ENCODE measurements at places on chromosomes 6 and 20.
A peak's percentile ranks its signal among the peaks of the same experiment; 100 is the strongest.

GRCh38 chr6:161198176-161198575 is 75.7 kb downstream of the AGPAT4 start:
- DNase-seq: no peak

GRCh38 chr6:88263591-88263990 is 97.4 kb upstream of the CNR1 start:
- DNase-seq: no peak

DNA sequence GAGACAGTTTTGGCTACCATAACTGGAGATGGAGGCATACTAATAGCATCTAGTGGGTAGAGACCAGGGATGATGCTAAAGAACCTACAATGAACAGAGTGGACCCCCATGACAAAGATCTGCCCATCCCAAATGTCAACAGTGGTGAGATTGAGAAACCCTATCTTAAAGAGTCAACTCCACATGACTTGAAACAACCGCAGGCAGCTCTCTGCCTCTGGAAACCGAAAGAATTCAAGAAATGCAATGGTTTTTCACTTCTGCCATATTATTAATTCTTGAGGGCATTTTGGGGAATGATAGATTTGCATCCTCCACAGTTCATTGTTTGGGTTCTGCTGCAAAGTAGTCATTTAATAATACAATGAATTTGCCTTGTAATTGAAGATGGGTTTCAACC is 463.4 kb downstream of the MAFB start:
- DNase-seq: no peak

DNA sequence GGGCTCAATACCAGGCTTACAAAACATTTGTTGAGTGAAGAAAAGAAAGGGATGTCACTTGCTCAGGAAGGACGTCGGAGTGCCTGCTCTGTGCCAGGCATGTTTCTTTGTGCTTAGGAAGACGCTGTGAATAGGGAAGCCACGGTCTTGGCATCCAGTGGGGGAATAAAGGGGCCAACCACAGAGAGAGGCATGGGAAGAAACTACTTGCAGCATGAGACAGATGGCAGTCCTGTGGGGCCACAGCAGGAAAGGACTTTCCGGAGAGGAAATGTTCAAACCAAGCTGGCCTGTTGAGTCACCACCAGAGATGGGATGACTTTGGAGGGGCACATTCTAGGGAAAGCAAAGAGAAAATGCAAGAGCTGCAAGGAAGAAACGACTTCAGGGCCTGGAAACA is 173.2 kb downstream of the CDH26 start:
- DNase-seq: no peak

GRCh38 chr6:52399511-52400312 is 20.4 kb upstream of the EFHC1 start:
- no peak for DNase-seq

- no peak for DNase-seq
Observed at GRCh38 chr6:117317261-117317660, 51.9 kb downstream of the VGLL2 start.

GRCh38 chr6:159463119-159463829 is 229.8 kb downstream of the SOD2 start:
- DNase-seq: no peak

- DNase-seq: no peak
Observed at GRCh38 chr20:63703471-63703975, 4.3 kb downstream of the ARFRP1 start.

- DNase-seq: no peak
Observed at GRCh38 chr20:49420811-49421295, 61.6 kb downstream of the KCNB1 start.

GRCh38 chr6:20877008-20877937 is 343.0 kb downstream of the CDKAL1 start:
- DNase-seq: no peak

- DNase-seq: peak; percentile 62
Observed at GRCh38 chr6:106117579-106117978, 31.4 kb downstream of the PRDM1 start.

DNA sequence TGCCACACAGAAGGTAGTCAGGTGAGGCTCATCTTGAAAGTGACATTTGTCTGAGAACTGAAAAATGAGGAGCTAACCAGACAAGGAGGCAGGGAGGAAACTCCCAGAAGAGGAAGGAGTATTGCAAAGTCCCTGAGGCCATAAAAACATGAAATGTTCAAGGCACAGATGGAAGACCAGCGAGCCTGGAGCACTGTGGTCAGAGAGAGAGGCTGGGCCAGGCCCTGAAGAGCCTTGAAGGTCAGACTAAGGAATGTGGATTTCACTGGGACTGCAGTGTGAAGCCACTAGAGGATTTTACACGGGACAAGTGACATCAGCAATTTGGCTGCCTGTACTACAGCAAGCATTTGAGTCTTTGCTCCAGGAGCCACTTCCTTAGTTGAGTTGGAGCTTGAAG is 21.1 kb upstream of the TMEM181 start:
- DNase-seq: no peak

- no peak for DNase-seq
Observed at GRCh38 chr20:57210911-57211280, 55.5 kb downstream of the BMP7 start.

DNA sequence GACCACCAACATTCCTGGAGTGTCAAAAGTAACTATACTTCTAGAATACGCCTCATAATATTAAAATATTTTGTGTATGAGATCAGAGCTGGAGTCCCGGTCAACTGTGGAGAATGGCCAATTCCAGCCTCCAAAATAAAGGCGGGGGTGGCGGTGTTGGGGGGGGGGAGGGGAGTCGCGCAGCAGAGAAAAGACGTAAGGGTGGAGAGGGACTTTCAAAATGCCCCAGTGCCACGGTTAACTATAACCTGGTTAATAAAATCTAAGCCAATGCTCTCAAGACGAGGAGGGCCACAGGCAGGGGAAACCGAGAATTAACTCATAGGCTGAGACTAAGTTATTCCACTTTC is 1.3 kb downstream of the NUP153 start:
- DNase-seq: no peak

DNA sequence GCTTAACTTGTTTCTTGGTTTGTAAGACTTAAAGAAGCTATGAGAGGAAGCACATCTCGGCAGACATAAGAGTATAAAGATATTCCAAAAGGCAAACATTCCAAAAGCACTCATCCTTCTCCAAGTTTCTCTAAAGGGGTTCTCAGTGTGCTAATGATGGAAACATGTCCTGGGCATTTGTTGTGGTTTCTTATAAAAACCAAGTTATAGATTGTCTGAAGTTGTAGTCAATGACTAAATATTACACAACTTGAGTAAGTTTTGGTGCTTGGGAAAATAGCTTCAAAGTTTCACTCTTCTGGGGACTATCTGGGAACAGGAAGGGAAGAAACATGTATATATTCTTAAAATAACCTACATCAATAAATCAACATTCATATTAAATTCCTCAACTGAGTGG is 128.3 kb upstream of the TBX18 start:
- DNase-seq: no peak

DNA sequence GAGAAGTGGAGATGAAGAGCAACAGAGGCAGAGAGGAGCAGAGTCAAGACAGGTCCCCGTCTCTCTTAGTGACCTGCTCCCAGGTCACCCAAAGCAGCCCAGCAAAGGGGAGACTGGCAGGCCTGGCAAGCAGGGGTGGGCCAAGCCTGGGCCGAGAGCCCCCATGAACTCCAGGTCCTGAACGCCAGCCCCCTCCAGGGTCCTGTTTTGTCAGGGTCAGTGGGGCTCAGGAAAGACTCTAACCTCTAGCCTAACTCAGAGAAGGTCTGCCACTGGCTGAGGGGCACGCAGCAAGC is 1.2 kb downstream of the NECAB3 start:
- no peak for DNase-seq

DNA sequence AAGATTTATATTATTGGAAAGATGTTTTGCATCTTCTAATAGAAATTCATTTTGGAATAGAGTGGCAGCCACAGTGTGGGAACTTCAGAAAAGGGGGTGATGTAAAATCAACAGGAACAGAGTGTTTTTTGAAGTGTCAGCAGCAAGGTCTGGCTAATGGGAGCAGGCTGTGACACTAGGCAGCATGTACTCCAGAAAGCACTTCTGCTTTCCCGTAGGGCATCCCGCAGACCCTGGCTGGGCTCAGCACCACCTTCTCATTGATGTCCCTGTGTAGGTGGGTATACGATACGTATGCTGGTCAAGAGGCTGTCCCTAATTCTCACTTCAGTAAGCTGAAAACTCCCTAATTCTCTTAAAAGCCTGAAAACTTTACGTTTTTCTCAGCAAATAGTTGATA is 74.7 kb downstream of the EYA4 start:
- no peak for DNase-seq

- no peak for DNase-seq
Observed at GRCh38 chr6:112224088-112224487, 30.3 kb downstream of the LAMA4 start.

- no peak for DNase-seq
Observed at GRCh38 chr20:50399555-50399916, 110.6 kb upstream of the PTPN1 start.

DNA sequence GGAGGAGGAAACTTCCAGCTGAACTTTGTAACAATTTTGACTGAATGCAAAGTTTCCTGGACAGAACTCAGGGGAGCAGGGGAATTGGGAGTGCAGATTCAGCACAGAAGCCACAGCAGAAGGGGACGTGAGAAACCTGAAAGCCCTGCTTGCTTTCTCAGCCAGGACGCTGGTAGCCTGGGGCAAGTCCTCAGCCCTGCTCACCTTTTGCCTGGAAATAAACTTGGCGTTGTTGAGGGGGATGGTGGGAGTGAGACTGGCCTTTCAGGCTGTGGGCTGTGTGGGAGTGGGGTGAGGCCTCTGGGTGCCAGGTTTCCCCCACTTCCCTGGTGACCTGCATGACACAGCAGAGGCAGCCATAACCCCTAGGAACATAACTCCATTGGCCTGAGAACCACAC is 238.1 kb upstream of the HS3ST5 start:
- DNase-seq: no peak

GRCh38 chr6:73308712-73309534 is 45.2 kb downstream of the DPPA5 start:
- DNase-seq: no peak

DNA sequence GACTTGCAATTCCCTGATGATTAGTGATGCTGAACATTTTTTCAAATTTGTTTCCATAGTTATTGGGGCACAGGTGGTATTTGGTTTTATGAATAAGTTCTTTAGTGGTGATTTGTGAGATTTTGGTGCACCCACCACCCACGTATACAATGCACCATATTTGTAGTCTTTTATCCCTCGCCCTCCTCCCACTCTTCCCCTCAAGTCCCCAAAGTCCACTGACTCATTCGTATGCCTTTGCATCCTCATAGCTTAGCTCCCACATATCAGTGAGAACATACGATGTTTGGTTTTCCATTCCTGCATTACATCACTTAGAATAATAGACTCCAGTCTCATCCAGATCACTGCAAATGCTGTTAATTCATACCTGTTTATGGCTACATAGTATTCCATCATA is 167.3 kb downstream of the MYLK4 start:
- no peak for DNase-seq

GRCh38 chr20:8960241-8960640 is 108.6 kb upstream of the PLCB4 start:
- no peak for DNase-seq

DNA sequence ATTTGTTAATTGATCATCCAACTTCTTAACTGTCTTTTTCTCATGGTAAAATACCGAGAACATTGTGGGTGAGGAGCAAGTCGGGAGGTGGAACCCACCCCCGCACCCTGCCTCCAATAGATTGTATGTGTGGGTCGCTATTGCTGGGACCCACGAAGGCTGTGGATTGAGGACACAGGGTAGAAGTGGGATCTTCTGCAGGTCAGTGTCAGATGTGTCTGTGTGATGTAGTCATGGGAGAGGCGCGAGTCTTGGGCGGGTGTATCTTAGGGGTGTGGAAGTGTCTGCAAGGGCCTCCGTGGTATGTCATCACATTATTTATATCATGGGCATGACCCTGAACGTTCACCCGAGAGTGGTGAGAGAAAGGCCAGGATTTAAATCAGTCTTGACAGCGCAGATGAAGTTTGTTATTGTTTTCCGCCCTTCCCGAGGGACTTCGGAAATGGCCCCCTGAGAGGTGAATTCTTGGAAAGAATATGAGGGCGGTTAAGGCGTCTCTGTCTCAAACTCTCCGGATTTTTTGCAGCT is 472 bp upstream of the PAQR8 start:
- peak; percentile 17 for DNase-seq

DNA sequence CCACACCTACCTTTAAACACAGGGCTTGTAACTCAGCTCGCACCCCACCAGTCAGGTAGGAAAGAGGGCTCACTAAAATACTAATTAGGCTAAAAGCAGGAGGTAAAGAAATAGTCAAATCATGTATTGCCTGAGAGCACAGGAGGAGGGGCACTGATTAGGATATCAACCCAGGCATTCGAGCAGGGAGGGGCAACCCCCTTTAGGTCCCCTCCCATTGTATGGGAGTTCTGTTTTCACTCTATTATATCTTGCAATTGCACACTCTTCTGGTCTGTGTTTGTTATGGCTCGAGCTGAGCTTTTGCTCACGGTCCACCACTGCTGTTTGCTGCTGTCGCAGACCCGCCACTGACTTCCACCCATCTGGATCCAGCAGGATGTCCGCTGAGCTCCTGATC is 657.2 kb downstream of the PRIM2 start:
- DNase-seq: no peak

DNA sequence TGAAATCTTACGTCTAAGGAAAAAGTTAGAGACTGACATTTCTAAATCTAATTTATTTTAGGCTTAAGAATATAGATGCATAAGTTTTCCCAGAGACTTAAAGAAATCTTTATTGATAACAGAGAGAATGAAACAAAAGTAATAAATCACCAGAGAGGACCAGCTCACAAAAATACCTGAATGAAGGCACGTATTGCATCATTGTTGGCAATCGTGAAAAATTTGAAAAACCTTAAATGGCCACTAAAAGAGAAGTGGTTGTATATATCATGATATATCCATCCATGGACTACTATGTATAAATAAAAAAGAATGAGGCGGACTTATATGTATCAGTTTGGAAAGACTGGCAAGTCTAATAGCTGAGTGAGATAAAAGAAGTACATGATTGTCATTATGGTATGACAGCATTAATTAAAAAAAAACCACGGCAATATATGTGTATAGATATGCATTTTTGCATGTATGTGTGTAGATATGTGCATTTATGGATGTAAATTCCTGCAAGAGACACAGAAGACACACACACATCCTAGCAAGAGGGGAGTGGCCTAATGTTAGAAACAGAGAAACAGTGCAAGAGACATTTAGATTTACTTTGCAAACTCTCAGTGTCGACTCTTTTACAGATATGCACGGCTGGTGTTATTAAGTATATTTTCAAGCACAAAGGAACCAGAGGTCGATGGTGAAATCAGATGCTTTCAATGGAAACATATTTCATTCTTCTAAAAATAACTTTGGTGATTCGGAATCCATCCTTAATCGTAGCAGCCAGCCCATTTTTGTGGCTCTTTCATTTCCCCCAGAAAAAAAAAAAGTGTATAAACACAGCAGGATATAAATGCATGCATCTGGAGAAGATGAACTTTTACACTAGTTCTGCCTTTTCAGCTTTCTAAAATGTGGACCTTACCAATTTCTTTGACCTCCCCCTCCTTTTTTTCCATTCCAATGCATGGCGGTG is 156.1 kb upstream of the SALL4 start:
- DNase-seq: no peak
